ENCODE measurements at places on chromosomes 3 and 15.

GRCh38 chr3:168883145-168883544 is 780.4 kb downstream of the MECOM start:
- DNase-seq = no peak

- DNase-seq = no peak
Observed at GRCh38 chr15:50126072-50126471, 7.0 kb upstream of the ATP8B4 start.

- no peak for DNase-seq
Observed at GRCh38 chr15:90789462-90789861, 72.3 kb downstream of the BLM start.

- no peak for DNase-seq
Observed at GRCh38 chr3:129345971-129346370, 67.3 kb downstream of the HMCES start.

GRCh38 chr15:90869601-90870353 is 1.4 kb downstream of the FURIN start:
- DNase-seq = no peak

GRCh38 chr15:38440353-38441129 is 13.4 kb upstream of the FAM98B start:
- peak; percentile 87 for DNase-seq

DNA sequence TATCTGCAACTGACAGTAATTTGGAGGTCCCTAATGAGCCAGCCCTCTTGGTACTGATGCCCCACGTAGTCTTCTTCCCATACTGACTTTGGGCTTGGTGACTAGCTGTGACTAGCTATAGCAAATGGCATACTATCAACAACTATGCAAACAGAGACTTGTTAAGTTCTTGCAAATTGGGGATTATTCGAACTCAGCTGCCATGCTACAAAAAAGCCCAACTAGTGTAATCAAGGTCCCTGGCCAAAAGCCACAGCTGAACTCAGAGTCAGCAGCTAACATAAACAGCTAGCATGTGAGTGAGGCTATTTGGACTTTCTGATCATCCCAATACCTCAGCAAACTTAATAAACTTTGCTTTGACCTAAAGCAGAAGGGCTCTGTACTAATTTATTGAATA is 121.2 kb upstream of the PLXND1 start:
- DNase-seq = no peak

DNA sequence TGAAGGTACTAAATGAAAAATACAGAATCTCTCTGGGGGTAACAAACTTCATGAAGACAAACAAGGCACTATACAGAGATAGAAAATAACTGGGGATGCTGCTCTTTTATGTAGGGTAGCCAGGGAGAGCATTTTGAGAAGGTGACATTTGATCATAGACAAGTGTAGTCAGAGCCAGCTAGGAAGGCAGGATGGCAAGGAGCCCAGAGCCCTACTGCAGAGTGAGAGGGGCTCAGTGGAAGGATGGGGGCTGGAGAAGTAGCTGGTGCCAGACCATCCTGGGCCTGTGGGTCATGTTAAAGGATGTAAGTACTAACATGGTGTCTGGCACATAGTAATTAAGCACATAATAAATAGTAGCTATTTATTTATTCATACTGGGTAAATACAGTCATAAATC is 133.6 kb downstream of the MEIS2 start:
- no peak for DNase-seq

- DNase-seq = no peak
Observed at GRCh38 chr3:9727041-9727595, 4.4 kb upstream of the BRPF1 start.

DNA sequence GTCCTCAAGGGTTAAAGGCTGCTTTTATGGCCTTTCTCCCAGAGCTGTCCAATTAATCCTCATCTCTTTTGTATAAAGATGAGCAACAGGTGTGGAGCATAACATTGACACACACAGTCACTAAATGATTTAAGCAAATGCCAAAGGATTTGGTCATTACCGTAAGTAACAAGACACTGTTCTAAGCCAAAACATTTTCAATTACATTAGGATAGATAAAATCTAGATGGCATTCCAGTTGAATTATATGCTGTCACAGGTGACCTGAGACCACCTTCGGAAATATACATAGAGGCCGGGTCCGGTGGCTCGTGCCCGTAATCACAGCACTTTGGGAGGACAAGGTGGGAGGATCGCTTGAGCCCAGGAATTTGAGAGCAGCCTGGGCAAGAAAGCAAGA is 105.3 kb upstream of the UBE3A start:
- no peak for DNase-seq

DNA sequence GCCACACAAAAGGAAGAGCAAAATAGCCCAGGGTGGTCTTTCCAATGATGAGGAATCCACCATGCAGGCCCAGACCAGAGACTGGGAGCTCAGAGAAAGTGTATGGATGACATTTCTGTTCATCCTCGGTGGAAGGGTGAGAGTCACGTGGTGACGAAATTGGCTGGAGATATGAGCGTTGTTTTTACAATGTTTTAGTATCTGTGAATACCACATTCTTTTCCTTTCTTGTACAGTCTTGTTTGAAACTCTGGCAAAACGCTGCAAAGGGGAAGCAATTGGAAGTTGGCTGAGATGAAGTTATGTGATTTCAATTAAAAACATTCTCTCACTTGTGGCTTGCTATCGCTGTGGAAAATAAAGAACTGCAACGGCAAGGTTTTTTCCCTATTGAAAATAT is 137.5 kb downstream of the MAGI1 start:
- no peak for DNase-seq

DNA sequence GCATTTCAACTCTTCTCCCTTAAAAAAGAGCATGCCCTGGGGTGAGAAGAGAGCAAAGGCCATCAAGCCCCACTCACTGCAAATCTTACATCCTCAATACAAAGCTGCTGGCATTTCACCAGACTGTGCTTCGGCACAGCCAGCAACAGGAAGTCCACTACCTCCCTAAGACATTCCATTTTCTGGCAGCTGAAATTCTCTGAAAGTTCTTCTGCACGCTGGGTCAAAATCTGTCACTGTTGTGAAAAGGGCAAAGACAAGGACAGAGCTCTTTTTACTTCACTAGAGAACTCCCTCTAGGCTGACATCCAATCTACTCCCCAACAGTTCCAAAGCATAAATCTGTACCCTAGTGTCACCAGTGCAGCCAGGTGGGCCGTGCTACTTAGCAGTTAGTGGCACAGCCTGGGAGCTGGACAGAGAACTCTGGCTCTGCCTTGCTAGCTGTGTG is 6.3 kb downstream of the MTMR10 start:
- no peak for DNase-seq

DNA sequence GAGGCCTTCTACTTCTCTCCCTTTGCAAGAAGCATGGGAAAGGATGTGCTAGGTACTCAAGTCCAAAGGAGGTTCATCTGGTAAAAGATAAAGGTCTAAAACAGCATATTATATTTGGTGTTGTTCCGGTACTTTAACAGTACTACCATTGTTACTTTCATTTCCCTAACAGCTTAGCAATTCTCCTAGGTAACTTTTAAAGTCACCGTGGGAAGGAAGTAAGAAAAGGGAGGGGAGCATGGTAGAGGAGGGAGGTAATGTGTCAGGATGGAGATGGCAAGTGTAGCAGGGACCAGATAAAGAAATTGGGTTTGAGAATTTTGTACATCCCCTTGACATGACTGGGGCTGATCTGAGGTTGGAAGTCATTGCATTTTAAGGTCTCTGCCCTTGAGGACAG is 89.4 kb upstream of the SKOR1 start:
- no peak for DNase-seq

GRCh38 chr3:79236496-79236895 is 531.3 kb downstream of the ROBO1 start:
- no peak for DNase-seq

GRCh38 chr3:177211503-177212277 is 14.4 kb upstream of the TBL1XR1 start:
- peak; percentile 86 for DNase-seq

GRCh38 chr15:25439369-25439836 is 579 bp upstream of the UBE3A start:
- no peak for DNase-seq

GRCh38 chr3:50515565-50516439 is 12.4 kb upstream of the CACNA2D2 start:
- no peak for DNase-seq

- peak; percentile 71 for DNase-seq
Observed at GRCh38 chr3:14203521-14204079, 25.0 kb downstream of the LSM3 start.

- DNase-seq = no peak
Observed at GRCh38 chr3:20028905-20029331, 11.3 kb upstream of the KAT2B start.

GRCh38 chr3:8166014-8166413 is 335.6 kb upstream of the LMCD1 start:
- no peak for DNase-seq

DNA sequence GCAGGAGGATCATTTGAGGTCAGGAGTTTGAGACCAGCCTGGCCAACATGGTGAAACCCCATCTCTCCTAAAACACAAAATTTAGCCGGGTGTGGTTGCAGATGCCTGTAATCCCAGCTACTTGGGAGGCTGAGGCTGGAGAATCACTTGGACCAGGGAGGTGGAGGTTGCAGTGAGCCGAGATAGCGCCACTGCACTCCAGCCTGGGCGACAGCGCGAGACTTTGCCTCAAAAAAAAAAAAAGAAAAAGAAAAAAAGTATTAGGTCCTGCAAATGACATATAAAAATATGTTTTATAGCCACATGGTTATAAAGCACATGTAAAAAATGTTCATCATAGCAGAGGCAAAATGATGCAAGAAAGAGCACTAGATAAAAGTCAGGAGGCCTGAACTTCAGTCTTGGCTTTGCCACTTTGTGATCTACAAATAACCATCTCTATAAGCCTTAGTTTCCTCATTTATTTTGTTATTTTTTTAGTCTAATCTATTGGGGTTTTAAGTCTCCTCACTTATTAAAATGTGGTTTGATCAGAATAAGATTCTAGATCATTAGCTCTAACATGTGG is 4.9 kb downstream of the SLC12A6 start:
- DNase-seq = no peak

GRCh38 chr15:70936326-70936725 is 43.7 kb downstream of the LRRC49 start:
- peak; percentile 23 for DNase-seq

DNA sequence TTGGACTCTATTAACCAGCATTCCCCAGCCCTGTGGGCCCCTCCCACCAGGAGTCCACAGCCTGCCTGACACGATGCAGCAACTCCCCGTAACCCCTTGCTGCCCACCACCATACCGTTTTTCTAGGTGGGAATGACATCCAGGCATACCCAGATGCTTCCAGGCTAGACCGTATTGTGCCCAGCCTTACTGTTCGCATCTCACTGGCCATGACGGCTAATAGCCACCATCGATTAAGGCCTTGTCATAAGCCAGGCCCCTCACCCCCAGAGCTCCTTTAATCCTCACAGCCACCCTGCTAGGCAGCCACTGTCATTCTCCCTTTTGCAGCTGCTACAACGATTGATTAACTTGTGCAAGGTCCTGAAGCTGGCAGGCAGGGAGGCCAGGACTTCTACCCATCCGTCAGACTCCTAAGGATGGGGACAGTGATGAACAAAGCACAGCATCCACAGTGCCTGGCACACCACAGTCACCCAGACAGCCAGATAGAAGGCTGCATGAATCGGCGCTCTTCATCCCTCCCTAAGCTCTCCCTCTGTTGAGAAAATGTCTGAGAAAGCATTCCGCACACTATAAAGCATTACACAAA is 60.0 kb upstream of the FLNB start:
- DNase-seq = no peak

DNA sequence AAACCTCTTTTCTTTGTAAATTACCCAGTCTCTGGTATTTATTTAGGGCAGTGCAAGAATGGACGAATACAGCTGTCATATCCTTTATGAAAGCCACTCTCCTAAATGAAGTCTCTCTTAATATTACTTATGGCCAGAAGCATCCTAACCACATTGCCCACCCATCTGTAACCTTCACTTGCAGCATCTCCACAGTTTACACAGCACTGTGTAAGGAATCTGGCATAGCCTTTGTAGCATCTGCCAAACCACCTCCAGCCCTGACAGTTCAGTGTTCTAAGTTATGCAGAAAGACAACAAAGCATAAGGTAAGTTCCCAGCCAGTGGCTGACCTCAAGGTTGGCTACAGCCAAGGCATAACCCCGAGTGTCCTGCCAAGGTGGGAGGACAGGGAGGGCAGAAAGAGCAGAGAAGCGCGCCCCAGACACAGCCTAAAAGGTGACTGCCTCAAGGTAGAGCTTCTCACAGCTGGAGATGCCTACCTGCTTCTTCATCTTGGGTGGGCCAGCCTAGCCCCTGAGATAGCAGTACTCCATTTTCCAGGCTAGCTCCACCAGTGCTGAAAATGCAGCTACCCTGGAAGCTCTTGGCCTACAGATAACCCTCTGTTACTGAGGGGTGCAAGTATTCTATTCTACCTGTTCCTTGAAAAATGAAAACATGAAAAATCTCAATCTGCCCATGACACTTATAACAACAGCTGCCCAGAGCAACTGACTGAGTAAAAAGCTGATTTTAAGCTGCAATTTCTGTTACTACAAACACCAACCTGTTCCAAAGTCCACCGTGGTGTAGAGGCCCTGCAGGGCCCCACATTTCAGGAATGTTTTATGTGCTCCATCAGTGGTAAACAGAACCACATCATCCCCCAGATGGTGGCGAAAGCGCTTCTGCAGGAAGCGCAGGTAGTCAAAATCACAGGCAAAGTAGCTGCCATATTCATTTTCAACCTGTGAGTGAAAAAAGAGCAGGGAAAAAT is 39.3 kb downstream of the GLB1 start:
- no peak for DNase-seq

GRCh38 chr3:131983689-131984088 is 51.1 kb downstream of the CPNE4 start:
- DNase-seq = no peak

DNA sequence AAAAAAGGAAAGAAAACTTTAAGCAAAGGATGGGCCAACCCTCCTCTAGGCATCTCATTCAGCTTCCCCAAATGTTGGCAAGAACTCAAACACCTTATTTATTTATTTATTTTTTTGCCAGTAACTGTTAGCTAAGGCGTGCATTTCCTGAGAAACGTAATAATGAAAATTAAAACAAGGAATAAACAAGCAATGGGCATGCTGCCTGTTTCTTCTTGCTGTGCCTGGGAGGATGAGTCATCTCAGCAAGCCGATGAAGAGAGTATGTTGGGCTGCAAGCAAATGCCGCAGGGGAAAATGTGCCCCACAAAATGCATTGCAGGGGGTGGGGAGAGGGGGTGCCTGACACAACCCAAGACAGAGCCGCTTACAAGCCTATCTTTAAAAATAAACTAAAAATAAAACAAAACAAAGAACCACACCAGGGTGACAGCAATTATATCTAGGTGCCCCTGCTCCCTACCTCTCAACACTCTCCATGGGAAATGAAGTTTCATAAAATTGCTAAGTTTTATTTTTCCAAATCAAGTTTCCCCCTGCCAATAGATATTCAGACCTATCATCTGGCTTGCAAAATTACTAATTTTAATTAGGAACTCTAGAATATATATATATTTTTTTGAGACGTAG is 40.3 kb downstream of the EIF4E3 start:
- DNase-seq = peak; percentile 78

Data from LNCaP clone FGC (cell line).